ENCODE measurements at places on chromosomes 11 and 22.

DNA sequence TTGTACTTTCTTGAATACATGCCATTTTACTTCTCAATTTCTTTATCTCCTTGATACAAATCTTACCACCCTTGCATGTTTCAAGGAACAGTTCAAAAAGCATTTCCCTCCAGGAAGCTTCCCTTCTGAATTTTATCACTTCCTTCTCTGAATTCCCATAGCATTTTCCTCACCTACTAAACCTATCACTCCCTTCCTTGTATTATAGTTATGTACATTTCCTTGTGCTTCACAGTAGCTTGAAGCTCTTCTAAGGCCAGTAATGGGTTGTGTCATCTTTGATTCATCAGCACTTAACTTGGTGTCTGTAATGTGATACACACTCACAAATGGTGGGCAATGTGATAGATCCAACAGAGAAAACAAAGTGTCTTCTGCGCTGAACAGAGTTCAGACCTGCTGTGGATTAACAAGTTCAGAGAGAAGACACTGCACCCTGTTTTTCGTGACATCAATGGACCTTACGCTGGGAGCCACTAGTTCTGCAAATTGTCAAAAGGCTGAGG, 127.5 kb downstream of the CCDC81 start:
- DNase-seq: no peak

DNA sequence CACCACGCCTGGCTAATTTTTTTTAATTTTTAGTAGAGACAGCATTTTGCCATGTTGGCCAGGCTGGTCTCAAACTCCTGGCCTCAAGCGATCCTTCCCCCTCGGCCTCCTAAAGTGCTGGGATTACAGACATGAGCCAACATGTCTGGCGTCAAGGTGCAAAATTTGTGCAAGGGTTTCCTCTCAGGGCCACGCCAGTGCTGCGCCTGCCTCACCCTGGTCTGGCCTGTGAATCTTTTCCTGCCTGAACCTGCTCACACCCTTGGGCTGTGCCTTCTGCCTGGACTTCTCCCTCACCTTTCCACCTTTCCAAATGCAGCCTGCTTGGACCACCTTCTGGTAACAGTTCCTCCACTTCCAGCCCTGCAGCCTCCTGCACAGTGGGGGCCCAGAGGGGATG, 43.4 kb downstream of the MCM5 start:
- no peak for DNase-seq

DNA sequence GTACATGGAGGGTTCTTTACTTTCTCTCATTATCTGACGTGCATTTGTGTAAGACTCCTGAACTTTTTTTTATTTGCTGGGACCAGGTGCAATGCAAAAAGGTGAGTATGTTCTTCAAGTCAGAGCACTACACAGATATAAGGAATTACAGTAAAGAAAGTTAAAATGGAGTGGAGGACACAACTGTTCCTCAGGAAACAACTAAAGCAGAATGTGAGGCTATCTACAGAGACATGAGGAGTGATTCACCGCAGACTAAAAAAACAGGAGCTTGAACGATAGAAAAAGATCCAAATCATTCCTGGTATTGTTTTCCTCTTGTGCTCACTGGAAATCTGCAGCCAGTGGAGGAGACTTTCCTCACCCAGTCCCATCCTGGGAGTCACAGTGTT, 106.2 kb downstream of the ABTB2 start:
- no peak for DNase-seq

DNA sequence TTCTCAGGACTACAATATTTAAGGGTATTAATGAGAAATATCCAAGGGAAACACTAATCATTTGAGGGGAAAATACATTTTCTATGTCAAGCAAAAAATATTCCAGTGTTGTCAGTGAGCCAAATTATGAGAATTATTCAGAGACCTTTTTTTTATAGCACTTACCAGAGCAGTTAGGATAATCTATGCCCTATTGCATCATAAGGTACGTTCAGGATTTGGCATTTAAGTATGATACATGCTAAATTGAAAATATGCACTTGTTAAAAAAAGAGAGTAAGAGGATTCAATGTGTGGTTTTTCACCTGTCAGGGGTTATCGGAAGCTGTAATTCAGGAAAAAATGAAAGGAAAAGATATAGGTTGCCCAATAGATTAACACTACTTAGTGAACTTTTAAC, 17.2 kb upstream of the MPPED2 start:
- DNase-seq: no peak

GRCh38 chr11:5618807-5619206, 6.0 kb upstream of the TRIM34 start:
- no peak for DNase-seq

- no peak for DNase-seq
Observed at GRCh38 chr11:12728417-12728816, 54.2 kb downstream of the TEAD1 start.

GRCh38 chr11:110530900-110531741, 101.4 kb downstream of the FDX1 start:
- no peak for DNase-seq

GRCh38 chr11:76166314-76166713, 40.0 kb downstream of the WNT11 start:
- DNase-seq: no peak

DNA sequence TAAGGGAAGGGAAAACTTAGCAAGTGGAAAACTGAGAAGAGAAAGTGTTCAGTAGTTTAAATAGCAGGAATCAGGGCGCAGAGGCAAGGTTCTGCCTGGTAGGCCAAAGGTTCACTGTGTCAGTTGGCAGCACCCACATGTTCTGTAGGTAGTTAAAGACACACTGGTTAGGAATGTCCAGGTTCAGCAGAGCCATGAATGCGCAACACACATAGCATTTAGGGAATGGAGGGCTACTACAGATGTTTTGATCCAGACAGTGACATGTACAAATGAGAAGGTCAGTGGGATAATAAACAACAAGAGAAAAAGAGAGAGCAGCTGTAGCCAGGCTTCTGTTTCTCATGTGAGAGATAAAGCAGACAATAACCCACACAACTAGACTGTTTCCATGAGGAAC, 56.2 kb upstream of the ARHGAP42 start:
- no peak for DNase-seq

DNA sequence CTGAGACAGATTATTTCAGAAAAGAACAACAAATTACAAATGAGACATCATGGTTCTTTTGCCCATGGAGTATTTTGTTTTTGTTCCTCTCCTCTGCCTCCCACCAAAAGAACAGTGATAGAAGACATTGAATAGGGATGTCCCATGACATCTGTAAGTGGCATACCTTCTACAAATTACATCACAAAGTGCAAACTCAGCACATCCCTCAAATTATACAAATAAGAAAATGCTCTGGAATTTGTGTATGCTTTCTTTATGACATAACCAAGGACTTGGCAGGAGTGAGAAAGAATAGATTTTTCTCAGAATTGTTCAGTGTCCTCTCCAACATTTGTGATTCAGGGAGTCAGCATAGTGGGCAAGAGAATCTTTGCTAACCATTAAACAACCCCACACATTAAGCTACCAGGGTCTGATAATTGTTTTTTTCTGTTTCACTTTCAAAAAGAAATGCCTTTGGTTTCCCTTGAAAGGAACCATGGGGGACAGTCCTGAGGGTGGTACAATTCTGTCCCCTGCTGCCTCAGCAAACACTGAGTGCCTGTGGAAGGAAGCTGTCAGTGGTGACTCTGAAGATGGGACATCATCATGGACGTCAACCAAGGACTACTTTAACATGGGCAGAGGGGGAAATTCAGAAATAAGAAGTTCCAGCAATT, 430.3 kb downstream of the AASDHPPT start:
- no peak for DNase-seq

DNA sequence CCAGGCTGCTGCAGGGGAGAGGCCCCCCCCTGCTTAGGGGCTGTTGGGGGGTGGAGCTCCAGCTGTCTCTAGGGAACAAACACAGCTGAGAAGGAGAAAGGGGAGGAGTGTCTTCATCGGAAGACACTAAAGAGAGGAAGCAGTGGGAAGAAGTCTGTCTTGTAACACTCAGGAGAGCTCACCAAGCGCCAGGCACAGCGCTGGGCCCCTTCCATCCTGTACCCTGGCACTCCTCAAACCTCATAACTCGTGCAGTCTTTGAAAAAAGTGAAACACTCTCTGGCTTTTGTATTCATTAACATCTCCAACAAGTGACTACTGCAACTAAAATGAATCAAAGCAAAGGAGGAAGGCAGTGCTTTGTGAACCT, 67.4 kb upstream of the PRDM11 start:
- DNase-seq: no peak

- DNase-seq: no peak
Observed at GRCh38 chr22:33707581-33707980, 212.7 kb downstream of the LARGE1 start.

- DNase-seq: no peak
Observed at GRCh38 chr22:50523806-50524675, 1.4 kb downstream of the SCO2 start.

DNA sequence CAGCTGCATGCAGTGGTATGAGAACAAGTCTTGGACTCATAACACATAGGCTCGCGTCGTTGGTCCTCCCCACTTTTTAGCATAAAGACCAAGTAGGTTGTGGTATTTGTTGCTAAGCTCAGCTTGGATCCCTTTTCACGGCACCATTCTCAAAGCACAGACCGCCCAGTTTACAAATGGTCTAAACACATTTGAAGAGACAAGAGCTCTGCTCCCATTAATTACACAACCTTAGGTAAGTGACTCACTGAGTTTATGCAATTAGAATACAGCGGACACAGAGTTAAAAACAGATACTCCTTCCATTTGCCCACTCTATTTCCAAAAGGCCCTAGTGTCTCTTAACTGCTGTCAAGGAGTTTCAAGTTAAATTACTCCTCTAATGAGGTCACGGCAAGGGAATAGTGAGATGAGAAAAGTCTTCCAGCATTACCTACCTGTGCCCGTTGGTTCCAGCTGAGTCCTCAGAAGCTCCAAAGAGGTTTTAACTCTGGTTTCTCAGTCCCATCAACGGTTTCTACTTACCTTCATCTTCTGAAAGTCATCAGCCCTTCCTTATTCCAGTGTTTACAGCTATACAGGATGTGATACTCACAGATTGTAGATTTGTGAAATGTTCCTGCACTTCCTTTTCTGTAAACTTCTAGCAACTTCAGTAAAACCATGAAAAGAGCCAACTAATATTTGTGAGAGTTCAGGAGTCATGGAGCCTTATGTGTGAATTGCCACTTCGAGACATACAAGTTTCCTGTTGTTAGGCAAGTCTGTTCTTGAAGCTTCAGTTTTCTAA, at the start of gene MS4A6A:
Gene MS4A6A, minus strand, starts transcription at position 543 of the 790 bp plus-strand sequence. CDS start 1,356 bp downstream, outside the sequence.
- no peak for DNase-seq

DNA sequence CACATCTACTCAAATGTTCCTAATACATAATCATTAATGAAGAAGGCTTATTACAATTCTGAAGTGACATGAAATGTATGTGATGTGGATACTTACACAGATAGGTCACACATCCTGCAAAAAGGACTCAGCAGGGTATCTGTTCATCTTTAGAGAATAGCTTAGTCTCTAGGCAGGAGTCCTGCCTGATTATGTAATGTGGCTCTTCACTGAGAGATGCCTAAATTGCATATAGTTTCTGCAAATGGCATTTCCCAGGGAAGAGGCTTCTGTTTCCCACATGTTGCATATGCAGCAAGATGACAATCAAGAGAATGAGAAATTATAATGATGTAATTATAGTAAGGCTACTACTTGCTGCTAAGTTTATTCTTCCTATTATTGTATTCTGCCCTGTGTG, 58.8 kb upstream of the SLC36A4 start:
- DNase-seq: no peak

- no peak for DNase-seq
Observed at GRCh38 chr11:73140213-73141030, 1.7 kb downstream of the FCHSD2 start.

- DNase-seq: no peak
Observed at GRCh38 chr11:13101644-13102512, 92.8 kb downstream of the RASSF10 start.

DNA sequence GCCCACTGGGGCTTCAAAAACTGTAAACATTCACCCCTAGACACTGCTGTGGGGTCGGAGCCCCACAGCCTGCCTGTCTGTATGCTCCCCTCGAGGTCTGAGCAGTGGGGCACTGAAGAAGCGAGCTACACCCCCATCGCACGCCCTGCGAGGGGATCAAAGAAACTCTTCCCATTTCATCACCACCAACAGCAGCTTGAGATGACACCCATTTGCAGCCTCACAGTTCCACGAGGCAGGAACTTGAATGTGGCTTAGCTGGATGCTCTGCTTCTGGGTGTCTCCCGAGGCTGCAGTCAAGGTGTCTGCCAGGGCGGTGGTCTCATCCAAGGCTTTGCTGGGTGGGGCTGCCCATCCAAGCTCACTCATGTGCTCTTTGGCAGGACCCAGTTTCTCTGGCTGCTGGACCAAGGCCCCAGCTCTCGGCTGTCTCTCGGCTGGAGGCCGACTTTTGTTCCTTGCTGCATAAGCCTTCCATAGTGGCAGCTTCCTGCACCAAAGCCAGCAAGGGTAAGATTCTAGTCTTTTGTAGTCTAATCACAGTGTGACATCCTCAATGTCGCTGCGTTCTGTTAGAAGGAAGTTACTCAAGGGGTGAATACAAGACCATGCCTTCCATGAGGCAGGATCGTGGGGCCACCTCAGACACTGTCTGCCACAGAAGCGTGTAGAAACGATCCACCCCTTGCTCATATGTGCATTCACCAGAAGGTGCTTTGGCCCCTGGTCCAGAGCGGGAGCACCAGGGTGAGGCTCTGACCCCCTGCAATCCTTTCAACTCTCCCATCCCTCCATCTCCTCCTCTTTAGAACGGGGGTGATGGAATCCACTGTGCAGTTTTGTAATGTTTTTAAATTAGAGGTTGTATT, 46.2 kb upstream of the SEPTIN5 start:
- no peak for DNase-seq

- no peak for DNase-seq
Observed at GRCh38 chr11:83102834-83103233, 31.1 kb upstream of the RAB30 start.

Data from CD4-positive, alpha-beta T cell treated with Interferon gamma for 1 hour (primary cell).